ENCODE measurements at places on chromosomes 4 and X. TPM values are rescaled to one million over a fixed set of nuclear protein-coding genes. Genes with fewer than 3 reads are reported as not detected.

- DNase-seq, result no peak
Measured at GRCh38 chr4:126582737-126583136, 1050.0 kb upstream of the INTU start.

GRCh38 chrX:15679246-15679645, 14.6 kb upstream of the CLTRN start:
- DNase-seq, result no peak

- no peak for DNase-seq
Measured at GRCh38 chr4:3675251-3676115, 90.7 kb upstream of the ADRA2C start.

DNA sequence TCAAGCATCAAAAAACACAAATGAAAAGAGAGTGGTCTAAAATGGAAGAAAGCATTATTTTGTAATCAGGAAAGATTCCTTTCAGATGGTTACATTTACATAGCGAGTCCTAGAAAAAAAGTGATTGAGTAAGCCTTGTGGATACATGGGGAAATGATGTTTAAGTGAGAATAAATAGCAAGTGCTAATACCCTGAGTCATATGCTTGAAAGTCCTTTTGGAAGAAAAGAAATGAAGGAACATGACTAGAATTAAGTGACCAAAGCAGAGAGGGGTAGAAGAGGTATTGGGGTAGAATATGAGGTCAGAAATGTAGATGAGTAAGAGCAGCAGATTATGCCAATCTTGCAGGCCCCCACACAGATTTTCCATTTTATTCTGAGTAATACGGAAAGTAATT, 814.8 kb upstream of the GRID2 start:
- DNase-seq, result no peak

GRCh38 chrX:36528661-36529060, 479.5 kb upstream of the FAM47C start:
- DNase-seq, result no peak

SLC9B1 gene
- 1.8 TPM for total RNA-seq

DNA sequence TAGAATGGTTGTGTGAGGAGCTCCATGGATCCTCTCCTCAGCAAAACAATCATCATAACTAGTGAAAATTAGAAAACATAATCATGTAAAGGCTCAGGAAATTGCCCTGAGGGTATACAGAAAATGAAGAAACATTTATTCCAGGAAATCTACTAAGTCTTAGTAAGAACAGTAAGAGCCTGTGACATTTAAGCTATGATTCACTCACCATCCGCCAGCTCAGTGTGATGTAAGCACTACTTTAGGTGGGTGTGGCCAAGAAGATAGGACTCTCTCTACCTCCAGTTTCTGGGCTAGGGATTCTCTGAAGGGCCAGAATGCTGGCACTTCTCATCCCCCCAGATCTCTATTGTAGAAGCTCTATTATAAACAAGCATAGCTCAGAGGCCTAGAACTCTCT, 147.5 kb downstream of the DLG3 start:
- DNase-seq, result no peak

DNA sequence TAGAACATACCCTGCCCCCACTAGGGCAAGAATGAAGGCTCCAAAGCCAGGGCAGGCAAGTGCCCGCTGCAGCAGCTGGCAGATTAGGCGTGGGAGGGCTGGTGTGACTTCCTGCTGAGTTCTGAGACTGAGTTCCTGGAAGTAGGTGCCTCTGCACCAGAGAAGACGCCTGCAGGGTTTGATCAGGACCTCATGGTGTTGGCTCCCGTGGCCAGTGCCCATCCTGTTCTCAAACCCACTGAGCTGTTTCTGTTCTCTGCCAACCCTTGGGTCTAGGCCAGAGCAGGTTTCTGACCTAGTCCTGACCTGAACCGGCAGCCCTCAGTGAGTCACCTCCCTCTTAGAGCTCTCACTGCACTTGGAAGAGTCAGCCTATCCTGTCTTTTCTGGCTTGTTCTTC, 220.7 kb downstream of the HS6ST2 start:
- DNase-seq, result no peak

- peak; percentile 73 for DNase-seq
Measured at GRCh38 chr4:3346146-3346545, 53.3 kb downstream of the RGS12 start.

DNA sequence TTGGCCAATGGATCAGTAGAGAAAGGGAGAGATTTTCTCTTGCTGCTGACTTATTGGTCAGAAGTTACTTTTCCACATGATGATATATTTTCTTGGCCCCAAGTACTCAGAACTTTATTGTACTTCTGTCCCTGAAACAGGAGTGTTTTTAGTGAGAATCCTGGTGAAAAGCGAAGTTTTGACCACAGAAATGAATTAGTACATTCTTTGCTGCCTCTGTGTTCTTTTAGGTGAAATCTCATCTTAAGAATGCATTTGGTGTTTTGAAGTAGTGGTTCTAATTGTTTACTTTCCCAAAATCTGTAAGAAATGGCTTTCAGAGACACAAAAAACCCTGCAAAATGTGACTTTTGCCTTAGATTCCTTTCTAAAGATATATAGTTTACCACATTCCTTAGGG, 240.4 kb downstream of the FRMPD4 start:
- DNase-seq, result no peak

CD38 gene
- 2.6 TPM for total RNA-seq

MMRN1 gene
- total RNA-seq, result 32.3 TPM

HDX gene
- 10.3 TPM for total RNA-seq

- no peak for DNase-seq
Measured at GRCh38 chr4:158347556-158347955, 137.3 kb downstream of the TMEM144 start.

- DNase-seq, result no peak
Measured at GRCh38 chr4:140163029-140163810, 9.2 kb upstream of the MAML3 start.

GRCh38 chr4:173273941-173274340, 60.2 kb downstream of the HMGB2 start:
- no peak for DNase-seq

CT45A10 gene
- total RNA-seq, result not detected

GRCh38 chr4:47736146-47736545, 101.7 kb downstream of the CORIN start:
- no peak for DNase-seq

GRCh38 chrX:130714135-130714534, 188.9 kb downstream of the ENOX2 start:
- DNase-seq, result no peak

DNA sequence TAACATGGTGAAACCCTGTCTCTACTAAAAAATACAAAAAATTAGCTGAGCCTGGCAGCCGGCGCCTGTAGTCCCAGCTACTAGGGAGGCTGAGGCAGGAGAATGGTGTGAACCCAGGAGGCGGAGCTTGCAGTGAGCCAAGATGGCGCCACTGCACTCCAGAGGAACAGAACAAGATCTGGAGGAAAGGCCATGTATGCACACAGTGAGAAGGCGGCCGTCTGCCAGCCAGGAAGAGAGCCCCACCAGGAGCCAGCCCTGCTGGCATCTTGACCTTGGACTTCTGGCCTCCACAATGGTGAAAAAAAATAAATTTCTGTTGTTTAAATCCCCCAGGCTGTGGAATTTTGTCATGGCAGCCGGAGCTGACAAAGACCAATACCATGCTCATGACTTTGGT, 28.2 kb upstream of the MSX1 start:
- no peak for DNase-seq

JADE1 gene
- total RNA-seq, result 56.8 TPM

DNA sequence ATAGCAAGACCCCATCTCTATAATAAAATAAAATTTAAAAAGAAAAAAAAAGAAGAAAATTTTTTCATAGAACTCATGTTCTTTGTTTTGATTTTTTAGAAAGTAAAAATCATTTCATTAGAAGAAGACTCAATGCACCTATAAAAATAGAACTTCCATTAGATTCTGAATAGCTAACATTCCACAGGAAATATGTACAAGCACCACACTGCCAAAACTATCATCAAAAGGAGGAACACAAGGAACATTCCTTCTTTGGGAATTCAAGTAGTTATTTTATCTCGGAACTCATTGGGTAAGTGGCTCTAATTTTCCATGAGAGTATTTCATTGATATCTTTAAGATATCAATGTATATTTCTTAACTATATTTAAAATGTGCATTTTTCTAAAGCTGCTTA, 157.6 kb downstream of the CAMK2D start:
- DNase-seq, result no peak

- DNase-seq, result no peak
Measured at GRCh38 chr4:51943221-51943620, 76.9 kb downstream of the LRRC66 start.

RPA4 gene
- 2.6 TPM for total RNA-seq

GRCh38 chr4:144289667-144290428, 149.3 kb upstream of the GYPA start:
- DNase-seq, result no peak

MED12 gene
- total RNA-seq, result 71.4 TPM

DNA sequence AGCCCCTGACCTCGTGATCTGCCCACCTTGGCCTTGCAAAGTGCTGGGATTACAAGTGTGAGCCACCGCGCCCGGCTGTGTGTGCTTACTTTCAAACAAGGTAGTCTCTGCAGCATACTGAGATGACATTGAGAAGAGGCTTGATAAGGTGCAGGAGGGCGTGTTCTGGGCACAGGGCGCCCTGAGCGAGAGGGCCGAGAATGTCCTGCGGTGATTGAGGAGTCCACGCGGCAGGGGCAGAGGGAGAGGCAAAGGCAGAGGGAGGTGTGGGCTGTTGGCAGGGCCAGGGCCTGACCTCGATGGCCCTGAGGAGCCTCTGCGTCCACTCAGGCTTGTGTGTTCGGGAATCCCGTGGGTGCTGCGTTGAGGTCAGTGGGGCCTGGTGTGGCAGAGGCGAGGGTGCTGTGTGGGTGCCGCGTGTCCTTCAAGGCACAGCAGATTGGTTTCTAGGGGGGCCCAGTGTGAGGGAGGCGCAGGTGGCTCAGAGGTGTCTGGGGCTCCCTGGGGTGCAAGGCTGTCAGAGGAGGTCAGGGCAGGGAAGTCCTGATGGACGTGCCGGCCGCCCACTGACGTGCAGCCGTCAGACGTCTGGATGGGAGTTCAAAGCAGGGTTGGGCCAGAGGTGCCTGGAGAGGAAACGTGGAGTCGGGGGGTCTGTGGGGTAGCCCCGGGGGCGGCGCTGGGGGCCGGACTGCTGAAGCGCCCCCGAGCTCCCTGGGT, 12.1 kb downstream of the PCGF3 start:
- DNase-seq, result no peak

TMPRSS11B gene
- total RNA-seq, result not detected

CLDN22 gene
- total RNA-seq, result not detected

DNA sequence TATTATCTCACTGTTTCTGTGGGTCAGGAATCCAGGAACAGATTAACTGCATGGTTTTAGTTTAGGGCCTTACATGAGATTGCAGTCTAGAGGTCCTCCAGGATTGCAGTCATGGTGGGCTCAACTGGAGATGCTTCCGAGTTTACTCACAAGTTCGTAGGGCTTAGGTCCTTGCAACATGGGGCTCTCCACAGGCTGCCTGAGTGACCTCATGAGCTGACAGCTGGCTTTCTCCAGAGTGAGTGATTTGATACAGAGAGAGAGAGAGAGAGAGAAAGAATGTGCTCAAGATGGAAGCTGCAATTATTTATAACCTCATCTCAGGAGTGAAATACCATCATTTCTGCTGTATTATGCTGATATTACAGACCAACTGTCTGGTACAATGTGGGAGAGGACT, 168.9 kb downstream of the GPAT3 start:
- no peak for DNase-seq

DNA sequence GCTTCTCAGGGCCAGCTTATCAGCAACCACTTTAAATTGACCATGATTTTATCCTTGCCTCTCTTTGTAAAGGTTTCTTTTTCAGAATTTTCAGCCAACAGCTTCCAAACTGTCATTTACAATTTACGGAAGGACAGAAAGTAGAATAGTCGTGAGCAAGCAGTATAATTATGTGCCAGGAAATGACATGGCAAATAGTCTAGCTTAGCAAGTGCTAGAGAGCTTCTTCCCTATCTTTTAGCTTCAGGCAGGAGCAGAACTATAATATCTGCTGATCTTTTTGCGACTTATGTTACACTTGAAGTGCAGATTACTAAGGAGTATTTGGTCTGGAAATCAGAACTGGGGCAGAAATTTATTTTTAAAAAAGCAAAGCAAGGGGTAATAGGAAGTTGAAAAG, 123.0 kb upstream of the AP1S2 start:
- no peak for DNase-seq

RAB41 gene
- not detected for total RNA-seq

Data from ureter (tissue), 1 donor.